Cerebellar nuclear complex (tissue), 1 donor: ENCODE measurements at places on chromosomes 3 and 15.

GRCh38 chr15:48089702-48090101 is 31.1 kb upstream of the SLC24A5 start:
- no peak for DNase-seq

- DNase-seq, result no peak
Observed at GRCh38 chr3:143855183-143855582, 6.9 kb upstream of the SLC9A9 start.

DNA sequence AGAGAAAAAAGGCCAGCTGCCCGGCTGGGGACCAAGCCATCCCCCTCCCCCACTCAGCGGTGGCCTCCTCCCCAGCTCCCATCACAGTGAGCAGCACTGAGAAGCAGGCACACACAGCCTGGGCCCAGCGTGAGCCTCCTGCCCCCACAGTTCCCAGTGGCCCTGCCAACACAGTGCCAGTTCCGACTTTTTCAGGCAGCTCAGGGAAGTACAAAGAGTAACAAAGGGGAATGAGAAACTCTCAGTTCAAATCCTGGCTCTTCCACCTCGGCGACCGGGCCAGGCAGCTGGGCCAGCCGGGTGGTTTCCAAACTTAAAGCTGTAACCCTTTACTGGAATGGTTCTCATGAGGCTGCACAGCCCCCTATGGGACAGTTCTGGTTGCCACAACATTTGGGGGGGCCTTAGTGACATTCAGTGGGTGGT is 18.5 kb downstream of the TNK2 start:
- no peak for DNase-seq

- no peak for DNase-seq
Observed at GRCh38 chr3:151156618-151157216, 46.3 kb downstream of the GPR171 start.

DNA sequence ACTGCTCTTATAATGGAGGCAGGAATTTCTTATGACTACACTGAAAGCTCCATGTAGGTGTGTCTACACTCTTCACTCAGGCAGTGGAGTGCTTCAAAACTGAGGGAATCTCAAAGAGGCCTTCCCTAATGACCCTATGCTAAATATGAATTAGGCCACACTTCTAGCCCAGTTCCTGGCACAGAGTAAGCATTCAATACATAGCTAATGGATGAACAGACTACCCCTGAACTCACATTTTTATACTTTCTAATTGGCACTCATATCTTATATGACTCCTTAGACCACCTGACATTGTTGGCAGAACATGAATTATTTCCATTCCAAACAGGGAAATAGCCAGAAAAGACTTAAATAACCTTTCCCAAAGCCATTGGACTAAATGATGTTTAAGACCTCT is 3.4 kb downstream of the RARRES1 start:
- DNase-seq, result no peak

DNA sequence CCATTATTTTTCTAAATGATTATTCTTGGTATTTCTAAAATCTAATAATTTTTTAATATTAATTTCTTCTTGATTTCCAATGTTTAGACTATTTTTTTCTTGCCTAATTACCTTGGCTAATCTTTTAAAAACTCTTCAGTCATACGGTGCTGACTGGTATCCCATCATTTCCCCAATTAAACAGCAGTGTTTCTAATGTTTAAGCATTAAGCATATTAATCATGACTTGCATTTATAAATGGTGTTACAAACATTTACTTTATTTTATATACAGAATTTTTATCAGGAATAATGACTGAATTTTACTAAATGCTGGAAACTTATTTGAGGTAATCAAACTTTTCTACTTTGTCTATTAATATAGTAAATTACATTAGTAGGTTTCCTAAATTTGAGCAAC is 199.3 kb downstream of the ADAMTSL3 start:
- DNase-seq, result no peak

- DNase-seq, result no peak
Observed at GRCh38 chr3:187941135-187941847, 196.0 kb upstream of the BCL6 start.

- no peak for DNase-seq
Observed at GRCh38 chr3:129345971-129346370, 67.3 kb downstream of the HMCES start.

DNA sequence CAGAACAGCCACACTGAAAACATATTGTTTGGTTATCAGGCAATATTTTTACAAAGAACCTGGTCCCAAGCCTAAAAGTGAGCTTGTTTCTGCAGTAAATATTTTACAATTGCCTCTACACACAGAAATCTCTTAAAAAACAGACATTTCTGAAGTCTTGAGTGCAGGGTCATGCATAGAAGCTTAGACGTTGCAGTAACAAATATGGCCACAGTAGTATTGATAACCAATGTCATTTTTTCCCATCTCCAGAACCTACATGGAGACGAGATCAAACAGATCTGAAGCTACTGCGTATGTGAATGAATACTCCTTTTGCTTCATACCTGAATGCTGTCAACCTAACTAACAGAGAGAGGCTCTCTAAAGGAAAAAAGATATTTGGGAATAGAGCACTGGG is 19.6 kb upstream of the ARL8B start:
- DNase-seq, result no peak

DNA sequence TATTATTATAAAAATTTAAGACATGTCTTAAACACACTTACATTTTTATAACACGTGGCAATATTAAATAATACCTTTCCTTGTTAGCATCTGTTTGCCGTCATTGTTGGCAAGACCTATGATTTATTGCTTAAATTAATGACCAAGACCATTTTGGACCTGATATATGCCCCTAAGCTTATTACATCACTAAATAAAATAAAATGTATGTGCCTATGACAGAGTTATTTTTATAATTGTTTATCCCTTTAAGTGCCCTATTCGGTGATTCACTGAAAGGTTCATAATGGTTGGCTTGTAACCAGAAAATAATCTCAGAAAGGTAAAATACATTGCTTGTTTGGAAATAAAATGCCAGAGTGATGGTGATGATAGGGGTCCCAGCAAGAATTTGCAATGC is 17.5 kb downstream of the CDIN1 start:
- no peak for DNase-seq

DNA sequence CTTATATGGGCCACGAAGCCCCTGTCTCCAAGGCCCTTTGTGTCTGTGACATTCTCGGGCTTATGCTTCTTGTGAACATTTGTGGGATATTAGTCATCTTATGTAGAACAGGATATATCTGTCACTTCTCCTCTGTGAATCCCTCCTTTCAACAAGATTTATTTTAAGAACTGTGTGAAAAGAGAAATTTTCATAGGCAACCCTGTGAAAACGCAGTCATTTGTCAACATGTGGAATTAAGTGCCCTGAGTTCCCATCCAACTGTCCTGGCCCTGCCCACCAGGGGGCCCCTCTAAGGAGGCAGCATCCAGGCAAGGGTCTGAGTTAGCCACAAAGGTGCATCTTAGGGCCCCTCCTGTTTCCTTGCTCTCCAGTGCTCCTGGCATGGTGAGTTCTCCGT is 76.8 kb upstream of the CHRNA7 start:
- DNase-seq, result no peak

DNA sequence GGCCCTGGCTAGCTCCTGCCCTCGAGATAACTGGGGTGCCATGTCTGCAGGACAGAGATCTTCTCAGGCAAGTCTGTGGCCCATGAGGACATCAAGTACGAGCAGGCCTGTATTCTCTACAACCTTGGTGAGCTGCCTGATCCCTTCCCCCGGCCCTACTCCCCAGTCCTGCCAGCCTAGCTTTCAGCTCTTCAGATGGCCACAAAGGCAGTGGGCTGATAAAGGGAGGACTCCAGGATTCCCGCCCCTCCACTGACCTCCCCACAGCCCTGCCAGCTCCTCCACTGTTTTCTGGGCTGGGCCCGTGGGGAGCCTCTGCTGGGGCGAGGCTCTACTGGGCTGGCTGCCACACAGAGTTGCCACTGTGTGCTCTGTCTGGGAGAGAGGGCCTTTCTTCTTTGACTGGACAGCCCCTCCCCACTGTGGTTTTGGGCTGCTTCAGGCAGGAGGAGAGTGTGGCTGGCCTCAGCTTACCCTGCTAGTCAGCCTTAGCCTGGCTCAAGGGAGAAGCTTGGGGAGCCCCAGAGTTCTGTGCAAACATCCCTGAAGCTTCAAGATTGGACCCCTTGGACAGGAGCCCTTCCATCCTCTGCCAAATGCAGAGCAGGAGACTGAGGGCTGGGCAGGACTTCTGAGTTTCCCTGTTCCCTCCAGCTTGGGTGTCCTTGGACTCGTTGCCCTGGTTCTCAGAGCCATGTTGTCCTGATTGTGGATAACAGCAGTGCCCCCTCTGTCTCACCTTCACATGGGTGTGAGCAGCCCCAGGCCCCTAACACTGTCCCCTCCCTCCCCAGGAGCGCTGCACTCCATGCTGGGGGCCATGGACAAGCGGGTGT is 24.4 kb downstream of the PTPN23 start:
- no peak for DNase-seq

GRCh38 chr3:148233403-148233802 is 464.3 kb upstream of the AGTR1 start:
- DNase-seq, result no peak

DNA sequence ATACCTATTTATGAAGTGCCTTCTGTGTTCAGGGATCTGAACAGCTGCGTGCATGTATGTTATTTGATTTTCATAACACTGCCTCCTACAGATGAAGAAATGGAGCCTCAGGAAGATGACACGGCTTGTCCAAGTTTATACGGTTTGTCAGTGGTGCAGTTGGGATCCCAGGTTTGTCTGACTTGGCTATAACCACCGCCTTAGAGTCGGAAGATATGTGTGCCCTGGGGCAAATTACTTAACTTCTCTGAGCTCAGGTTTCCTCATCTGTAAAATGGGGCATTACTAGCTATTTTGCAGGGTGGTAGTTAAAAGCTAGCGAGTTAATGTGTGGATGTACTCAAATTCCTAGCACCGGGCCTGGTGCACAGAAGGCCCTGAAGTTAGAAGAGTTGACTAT is 54.1 kb upstream of the ANP32A start:
- no peak for DNase-seq

GRCh38 chr15:60530168-60530567 is 51.2 kb upstream of the ICE2 start:
- DNase-seq, result no peak

DNA sequence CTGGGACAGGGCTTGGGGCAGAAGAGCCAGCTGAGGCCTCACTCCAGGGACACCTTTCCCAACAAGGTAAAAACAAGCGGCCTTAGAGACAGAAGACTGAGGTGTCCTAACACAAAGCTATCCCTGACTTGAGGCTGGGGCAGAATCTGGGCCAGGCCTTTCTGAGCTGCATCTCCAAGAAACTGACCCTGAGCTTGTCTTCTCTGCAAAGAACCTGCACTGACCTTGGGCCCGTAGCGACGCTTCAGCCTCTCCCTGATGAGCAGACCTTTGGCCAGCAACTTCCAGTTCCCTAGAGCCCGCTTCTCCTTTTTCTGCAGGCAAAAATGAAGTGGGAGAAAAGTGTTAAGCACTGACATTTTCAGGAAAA is 22.2 kb downstream of the TMEM43 start:
- no peak for DNase-seq

- no peak for DNase-seq
Observed at GRCh38 chr3:61589856-61590255, 28.5 kb downstream of the PTPRG start.

GRCh38 chr3:71423151-71423906 is 160.2 kb downstream of the FOXP1 start:
- DNase-seq, result no peak

DNA sequence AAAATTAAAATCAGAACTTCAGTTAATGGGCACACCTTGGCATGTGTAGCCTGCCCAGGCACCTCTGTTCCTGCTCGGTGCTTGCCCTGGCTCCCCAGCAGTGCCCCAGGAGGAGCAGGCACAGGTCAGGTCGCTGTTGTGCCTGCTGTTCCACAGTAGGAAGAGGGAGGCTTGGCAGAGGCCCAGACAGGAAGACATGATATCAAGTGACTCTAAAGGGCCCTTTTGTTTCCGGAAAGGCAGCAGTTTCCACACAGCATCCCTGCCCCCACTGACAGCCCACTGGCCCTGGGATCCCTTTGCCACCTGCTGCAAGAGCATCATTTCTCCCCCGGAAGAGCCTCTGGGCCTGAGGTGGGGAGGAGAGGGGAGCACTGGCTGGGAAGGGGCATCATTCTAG is 40.5 kb upstream of the HES1 start:
- DNase-seq, result no peak

GRCh38 chr3:163548015-163548414 is 1530.3 kb downstream of the SI start:
- DNase-seq, result no peak

GRCh38 chr3:73549051-73549600 is 75.6 kb downstream of the PDZRN3 start:
- no peak for DNase-seq
